ENCODE measurements at places on chromosomes 2 and 18. TPM values are rescaled to one million over a fixed set of nuclear protein-coding genes. Genes with fewer than 3 reads are reported as not detected.

The PPP4R3B gene
- polyA plus RNA-seq: 35.2 TPM

The MC4R gene
- polyA plus RNA-seq: 0.45 TPM

The SEMA4F gene
- polyA plus RNA-seq: 2.9 TPM

The DNAJC5G gene
- 0.34 TPM for polyA plus RNA-seq

The MC5R gene
- 5.5 TPM for polyA plus RNA-seq

The SEMA4C gene
- polyA plus RNA-seq: 38.8 TPM

The NGEF gene
- 0.56 TPM for polyA plus RNA-seq

DNA sequence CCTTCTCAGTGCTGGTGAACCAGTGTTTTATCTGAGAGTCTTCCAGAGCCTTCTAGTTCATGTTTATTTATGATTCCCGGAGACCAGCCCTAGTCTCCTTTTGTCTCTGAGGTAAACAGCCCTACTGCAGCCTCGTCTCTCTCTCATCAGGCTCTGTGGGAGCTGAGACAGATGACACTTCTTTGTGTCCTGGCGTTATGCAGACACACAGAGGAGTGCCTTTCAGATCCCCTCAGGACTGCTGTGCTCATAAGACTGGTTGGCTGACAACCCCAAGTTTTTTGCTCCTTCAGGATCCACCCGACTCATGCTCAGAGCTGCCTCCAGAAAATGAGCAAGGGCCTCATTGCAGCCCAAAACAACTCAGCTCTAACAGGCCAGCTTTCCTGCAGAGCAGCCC lies 523.8 kb upstream of the SPHKAP start:
- no peak for DNase-seq

- no peak for DNase-seq
These were observed 1603.6 kb upstream of the NXPH2 start for GRCh38 chr2:140383781-140384180.

DNA sequence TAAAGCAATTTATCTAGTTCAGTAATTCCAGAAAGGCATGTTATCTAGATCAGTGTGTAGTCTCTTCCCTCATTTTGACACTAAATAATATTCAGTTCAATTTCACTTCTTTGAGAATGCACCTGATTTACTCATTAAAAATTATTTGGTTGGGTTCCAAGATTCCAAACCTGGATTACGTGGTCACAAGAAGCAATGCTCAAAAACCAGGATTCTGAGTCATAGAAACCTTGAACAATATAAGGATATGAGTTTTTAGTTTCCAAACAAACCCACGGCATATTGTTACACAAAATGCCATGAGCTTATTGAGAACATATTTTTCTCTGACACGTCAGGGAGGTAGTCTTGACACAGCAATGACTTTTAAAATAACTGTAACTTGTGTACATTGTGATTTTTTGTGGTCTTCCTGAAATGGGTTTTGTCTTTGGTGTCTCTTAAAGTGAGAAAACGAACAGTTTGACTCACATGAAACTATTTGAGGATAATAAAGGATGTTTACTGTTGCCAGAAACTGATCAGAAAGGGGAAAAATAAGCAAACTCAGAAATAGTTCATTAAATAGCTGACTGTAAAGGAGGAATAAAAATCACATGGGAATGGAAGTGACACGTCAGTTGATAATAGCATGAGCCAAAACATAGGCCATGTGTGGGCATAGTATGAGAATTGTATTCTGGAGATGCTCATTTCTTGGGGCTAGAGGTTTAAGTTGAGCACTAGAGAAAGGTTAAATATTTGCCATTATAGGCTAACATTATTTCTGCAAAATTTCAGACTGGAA lies 617.7 kb upstream of the CDH2 start:
- DNase-seq: no peak

DNA sequence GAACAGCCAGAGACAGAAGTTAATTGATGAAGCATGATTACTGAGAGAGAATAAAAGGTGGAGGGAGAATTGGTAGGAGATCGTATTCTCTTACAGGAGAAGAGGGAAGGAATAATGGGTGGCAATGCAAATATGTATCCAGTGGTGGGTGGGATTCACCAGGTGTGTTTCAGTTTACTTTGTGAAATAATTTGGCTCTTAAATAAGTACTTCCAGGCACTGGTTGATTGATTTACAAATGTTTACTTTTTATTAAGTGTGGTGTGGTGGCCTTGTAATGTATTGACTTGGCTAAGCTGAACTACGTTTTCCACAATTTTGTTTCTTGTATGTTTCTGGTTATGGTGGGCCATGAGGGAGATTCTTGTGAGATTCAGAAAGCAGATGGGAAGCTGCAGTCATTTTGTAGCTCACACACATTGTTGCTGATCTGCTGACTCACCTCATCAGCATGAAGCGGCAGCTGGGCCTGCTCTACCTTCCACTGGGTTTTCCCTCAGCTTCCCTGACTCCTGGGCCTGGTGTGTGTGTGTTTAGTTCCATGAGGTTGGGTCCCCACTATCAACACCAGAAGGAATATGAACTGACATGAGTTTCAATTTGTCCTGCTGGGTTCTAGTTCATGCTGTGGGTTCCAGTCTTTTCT lies 32.6 kb downstream of the MYL12B start:
- DNase-seq: no peak

DNA sequence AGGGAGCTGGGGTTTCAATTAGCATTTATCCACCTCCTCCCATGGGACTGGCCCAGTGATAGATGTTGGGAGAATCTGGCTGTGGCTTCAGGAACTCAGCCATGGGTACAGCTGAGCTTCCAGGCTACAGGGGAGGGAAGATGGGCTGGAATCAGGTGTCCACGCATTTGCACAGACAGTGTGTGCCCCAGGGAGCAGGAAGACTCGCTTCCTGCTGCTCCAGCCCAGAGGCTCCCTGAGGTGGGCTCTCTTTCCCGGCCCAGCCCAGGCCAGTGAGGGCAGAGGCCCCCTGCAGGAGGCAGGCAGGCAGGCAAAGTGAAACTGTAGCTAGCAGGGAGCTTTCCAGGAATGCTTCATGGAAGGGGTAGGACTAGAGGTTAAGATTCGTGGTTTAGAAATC lies 28.7 kb downstream of the DYSF start:
- no peak for DNase-seq

GRCh38 chr18:67476585-67476984 lies 39.9 kb downstream of the DSEL start:
- no peak for DNase-seq

DNA sequence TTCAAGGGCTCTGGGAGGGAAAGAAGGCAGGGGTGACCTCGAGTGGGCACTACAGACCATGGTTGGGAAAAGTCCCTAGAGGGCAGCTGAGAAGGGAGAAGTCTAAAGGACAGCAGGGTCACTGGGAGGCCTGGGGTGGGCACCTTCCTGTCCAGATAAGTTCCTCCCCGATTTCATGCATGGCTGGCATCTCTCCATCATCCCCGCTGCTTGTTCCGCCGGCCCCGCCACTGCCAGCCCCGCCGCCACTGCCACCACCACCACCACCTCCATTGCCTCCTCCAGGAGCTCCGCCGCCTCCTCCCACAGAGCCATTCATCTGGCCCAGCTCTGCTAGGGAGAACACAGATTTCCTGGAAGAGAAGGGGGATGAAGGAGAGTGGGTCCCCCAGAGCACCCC lies 53.6 kb downstream of the MTHFD2 start:
- DNase-seq: no peak

DNA sequence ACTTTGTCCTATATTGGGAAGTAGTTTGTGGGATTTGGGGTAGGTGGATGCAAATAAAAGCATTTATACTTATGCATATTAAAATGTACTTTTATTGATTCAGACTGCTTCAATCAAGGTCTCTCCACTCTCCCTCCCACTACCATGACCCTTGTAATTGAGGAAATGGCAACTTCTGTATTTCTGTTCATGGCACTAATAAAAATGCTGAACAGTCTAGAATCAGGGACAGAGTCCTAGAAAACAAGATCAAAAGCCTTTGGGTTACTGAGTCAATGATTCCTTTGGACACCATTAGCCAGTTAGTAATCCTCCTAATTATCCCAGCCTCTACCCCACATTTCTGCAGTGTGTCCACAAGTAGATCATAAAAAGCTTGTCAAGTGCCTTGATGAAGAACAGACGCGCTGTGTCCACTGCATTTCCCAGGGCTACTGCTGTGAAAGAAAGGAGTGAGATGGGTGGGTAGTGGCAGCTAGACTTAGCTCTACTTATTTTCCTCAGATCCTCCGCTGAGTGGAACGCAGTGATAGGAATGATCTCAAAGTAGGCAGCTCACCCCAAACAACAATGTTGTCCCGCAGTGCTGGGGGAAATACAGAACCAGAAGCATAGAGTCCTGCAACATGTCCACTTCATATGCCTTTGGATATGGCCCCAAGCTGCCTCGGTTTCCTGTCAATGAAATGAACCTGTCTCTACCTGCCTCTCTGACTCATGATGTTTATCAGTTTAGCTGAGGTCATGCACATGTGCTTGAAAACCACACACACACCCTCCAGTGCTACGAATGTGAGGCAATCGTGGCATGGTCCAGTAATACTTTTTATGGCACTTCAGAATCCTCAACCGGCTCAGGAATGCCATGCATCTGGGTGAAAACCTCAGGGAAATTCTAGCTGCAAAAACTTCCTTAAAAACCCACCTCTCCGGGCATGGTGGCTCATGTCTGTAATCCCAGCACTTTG lies 115.5 kb downstream of the COL6A3 start:
- DNase-seq: no peak

- DNase-seq: no peak
These were observed 2.0 kb downstream of the RAB27B start for GRCh38 chr18:54830260-54830659.

DNA sequence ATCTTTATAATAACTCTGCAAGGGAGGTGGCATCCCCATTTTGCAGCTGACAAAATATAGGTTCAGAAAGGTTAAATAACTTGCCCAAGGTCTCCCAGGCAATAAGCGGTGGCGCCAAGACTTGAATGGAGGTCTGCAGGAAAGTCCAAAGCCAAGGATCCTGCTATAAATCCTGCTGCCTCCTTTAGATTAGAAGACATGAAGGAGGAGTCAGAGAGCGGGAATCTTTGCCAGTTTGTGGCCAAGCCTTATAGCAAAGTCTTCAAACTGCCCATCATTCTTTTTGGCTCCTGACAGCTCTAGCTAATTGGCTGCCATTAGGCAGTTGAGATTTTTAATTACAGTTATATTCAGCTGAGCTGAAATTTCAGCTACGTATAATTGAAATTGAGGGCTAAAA lies 114.3 kb downstream of the C1D start:
- no peak for DNase-seq

DNA sequence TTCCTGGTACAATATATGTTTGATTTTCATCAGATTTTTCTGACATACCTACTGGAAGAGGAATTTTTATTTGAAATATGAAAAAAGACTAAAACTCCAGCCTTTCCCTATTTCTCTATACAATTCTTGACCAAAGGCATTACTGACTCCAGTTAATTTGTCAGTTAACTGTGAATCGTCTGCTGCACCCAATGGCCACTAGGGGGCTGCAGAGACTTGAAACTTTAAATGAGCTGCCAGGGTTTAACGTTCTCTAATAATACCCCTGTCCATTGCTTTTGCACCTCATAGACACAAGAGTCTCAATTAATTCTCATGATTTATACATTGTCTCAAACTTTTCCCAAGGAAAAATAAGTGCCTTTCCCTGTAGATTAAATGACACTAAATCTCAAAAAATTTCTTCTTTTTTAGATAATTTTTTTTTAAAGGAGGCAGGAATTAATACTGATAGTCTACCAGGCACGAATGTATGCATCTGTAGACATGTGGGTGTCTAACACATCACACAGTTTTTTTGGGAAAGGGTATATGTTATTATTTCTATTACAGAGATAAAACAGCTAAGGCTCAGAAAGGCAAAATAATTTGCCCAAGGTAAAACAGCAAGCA lies 1.8 kb upstream of the ALK start:
- peak; percentile 52 for DNase-seq

DNA sequence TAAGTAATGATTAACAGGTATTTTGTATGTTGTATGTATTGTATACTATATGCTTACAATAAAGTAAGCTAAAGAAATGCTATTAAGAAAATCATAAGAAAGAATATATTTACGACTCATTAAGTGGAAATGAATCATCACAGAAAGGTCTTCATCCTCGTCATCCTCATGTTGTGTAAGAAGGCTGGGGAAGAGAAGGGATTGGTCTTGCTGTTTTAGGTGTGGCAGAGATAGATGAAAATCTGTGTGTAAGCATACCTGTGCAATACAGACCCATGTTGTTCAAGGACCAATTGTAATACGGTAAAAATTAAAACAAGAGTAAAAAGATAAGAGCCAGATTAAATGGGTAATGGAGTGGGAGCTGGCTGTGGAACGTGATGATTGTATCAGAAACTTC lies 16.6 kb downstream of the SLC35F5 start:
- no peak for DNase-seq

DNA sequence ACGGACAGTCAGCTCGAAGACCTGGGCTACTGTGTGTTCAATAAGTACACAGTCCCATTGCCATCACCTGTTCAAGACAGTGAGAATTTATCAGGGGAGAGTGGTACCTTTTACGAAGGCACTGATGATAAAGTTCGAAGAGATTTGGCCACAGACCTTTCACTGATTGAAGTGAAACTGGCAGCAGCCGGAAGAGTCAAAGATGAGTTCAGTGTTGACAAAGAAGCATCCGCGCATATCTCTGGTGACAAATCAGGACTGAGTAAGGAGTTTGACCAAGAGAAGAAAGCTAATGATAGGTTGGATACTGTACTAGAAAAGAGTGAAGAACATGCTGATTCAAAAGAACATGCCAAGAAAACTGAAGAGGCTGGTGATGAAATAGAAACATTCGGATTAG lies 76.9 kb upstream of the UNC80 start:
- no peak for DNase-seq

DNA sequence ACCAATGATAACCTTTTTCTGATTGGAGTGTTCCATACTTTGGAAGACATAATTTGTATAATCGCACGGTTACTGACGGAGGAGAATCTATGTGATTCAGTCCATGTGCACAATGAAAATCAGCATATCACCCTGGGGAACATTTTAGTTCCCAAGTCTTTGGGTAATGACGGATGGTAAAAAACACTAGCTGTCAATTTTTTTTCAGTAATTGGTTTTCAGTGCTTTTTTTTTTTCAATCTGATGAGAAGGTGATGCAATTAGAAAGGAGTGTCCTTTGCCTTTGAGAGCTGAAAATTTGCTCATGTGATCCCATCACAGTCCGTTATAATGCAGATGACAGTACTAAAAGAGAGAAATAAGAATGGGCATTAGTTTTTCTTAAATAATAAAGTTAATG lies 51.9 kb upstream of the THOC1 start:
- no peak for DNase-seq

DNA sequence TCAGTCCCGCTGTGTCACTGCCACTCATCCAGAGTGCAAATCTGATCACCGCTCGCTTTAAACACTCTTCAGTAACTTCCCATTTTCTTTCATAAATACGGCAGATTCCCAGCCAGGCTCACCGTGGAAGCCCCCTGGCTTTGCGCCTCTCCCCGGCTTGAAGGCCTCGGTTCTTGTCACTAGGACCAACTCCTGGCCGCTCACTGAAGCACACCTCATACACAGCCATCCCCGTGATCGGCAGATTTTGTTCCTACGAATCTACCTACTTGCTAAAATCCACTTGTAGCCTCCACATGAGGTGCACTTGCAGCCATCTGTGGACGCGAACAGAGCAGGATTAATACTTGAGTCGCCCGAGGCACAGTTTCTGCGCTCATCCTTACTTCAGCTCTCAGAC lies 462.4 kb upstream of the MYT1L start:
- no peak for DNase-seq

GRCh38 chr2:88885679-88886416 lies 194.4 kb downstream of the RPIA start:
- DNase-seq: no peak

All from hindlimb muscle (tissue), 1 donor.